Liver (tissue), 10 donors: ENCODE measurements at places on chromosomes 3 and 15. TPM values are rescaled to one million over a fixed set of nuclear protein-coding genes. Genes with fewer than 3 reads are reported as not detected.

GRCh38 chr3:30970183-30970582 is 75.7 kb upstream of the GADL1 start:
- no peaks in the 10 kb centered on the region for H3K4me1 ChIP-seq
- H3K27ac ChIP-seq = no peak overlapping the region
- H3K27me3 ChIP-seq = no peaks in the 10 kb centered on the region

DNA sequence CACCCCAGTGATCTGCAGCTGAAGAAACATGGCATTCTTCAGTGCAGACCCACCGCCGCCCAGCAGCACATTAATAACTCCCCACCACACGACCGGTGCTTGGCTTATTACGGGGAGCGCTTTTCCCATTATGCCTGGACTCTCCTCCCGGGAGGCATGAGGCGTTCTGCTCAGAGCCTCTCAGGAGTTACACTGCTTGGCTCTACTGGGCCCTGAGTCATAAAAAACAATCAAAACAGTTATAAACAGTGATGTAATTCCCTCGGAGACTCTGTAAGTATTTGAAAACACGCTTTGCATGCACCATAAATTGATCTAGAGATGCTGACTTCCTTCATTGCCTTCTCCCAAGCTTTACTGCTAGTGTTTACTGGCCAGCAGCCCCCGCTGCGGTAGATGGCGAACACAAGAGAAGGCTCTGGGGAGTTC is 77.1 kb upstream of the SNRPA1 start:
- H3K4me1 ChIP-seq = peaks cover 3% of the 10 kb centered on the region
- H3K4me3 ChIP-seq = no peak overlapping the region
- H3K36me3 ChIP-seq = peaks cover 8% of the 10 kb centered on the region
- H3K27ac ChIP-seq = no peak overlapping the region
- no peak for DNase-seq

DNA sequence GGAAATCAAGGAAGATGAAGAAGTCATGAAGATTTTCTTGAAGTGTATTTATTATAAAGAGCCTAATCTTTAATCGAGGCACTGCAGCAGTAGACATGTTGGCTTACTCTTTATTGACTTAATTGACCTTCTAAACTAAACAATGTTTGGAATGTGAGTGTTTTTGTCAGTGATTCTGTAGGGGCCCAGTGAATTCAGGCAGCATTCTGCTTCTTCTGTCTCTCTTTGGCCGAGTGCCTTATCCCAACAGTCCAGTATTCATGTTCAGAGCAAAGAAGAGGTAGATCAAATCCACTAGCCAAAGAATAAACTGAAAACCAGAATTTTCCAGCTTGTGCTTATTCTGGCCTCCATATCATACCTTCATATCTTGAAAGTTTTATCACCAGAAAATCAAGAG is 55.7 kb downstream of the RLBP1 start:
- DNase-seq = no peak
- peaks cover 4% of the 10 kb centered on the region for H3K4me1 ChIP-seq
- H3K4me3 ChIP-seq = no peak overlapping the region
- H3K36me3 ChIP-seq = peaks cover 26% of the 10 kb centered on the region
- H3K27ac ChIP-seq = peak overlapping the region; percentile 11

GRCh38 chr3:29754346-29754745 is 473.5 kb downstream of the RBMS3 start:
- no peak overlapping the region for H3K27ac ChIP-seq
- no peak for DNase-seq
- no peaks in the 10 kb centered on the region for H3K36me3 ChIP-seq
- peaks cover 26% of the 10 kb centered on the region for H3K4me1 ChIP-seq

DNA sequence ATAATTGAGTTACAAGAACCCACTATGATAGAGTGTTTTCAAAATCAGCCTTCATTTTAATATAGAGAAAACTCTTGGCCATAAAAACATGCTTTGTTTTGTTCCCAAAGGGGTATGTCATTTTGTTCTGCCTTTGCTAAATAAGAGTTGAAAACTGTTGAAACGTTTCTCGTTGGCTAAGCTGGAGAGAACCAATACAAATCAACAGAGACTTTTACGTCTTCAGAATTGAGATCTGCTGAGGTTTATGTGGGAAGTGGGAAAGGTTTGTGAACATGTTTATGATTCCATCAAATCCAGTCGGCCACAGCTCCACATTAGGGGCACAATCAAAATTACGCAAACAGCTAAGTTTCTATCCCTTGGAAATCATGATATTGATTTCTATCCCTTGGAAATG is 102.0 kb downstream of the IGF2BP2 start:
- no peak overlapping the region for H3K27ac ChIP-seq
- no peaks in the 10 kb centered on the region for H3K36me3 ChIP-seq
- H3K4me1 ChIP-seq = no peaks in the 10 kb centered on the region
- no peak for DNase-seq

GRCh38 chr3:117084277-117084676 is 374.7 kb downstream of the TUSC7 start:
- no peaks in the 10 kb centered on the region for H3K27me3 ChIP-seq
- no peaks in the 10 kb centered on the region for H3K4me1 ChIP-seq
- no peak overlapping the region for H3K4me3 ChIP-seq
- no peak for DNase-seq
- no peak overlapping the region for H3K27ac ChIP-seq

DNA sequence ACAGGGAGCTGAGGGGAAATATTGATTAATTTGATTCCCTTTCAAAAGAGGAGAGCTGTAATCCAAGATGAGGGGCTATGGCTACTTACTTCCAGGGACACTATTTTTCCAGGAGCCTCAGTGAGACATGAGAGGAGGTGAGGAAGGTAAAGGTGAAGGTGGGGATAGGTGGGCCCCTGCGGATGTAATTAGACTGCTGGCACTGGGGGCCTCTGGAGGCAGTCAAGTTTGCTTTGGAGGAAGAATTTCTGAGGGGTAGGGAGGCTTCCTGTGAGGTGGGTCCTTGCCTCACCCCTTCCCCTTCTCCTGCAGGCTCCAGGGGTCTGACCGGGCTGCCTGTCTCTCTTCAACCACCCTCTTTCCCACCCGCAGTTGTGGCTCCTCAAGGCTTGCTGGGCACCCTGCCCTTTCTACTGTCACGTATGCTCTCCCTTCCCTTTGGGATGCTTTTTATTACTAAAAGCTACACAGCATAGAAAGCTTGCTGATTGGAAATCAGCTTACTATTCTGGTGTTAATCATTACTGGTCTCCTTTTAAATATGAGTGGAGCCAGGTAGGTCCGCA is 22.5 kb downstream of the GASK1A start:
- H3K27me3 ChIP-seq = no peaks in the 10 kb centered on the region
- H3K36me3 ChIP-seq = no peaks in the 10 kb centered on the region

DNA sequence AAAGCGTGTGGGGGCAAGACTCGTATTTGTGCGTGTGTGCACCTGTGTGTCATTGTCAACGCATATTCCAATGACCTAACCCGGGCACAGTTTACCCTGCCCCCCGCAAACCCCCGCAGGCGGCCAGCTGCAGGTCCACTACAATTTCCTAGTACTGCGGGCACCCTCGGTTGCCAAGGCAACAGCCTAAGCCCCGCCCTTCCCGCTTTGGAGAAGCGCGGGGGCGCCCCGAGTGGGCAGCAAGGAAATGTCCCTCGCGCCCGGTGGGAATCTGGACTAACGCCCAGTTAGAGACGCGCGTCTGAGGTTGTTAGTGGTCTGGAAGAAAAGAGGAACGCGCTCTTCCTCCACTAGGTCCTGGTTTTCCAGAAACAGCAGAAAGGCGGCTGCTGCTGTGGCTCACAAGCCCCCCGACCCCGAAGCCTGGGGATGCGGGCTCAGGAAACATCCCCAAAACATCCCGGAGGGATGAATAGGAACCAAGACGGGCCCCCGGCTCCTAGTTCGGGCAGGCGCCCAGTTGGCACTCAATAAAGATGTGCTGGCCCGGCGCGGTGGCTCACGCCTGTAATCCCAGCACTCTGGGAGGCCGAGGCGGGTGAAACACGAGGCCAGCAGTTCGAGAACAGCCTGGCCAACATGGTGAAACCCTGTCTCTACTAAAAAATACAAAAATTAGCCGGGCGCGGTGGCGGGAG is 1.1 kb downstream of the ABHD14A start:
- DNase-seq = peak; percentile 68
- H3K27me3 ChIP-seq = no peaks in the 10 kb centered on the region
- no peaks in the 10 kb centered on the region for H3K36me3 ChIP-seq
- peak overlapping the region; percentile 60 for H3K4me3 ChIP-seq
- H3K27ac ChIP-seq = peak overlapping the region; percentile 97
- peaks cover 42% of the 10 kb centered on the region for H3K4me1 ChIP-seq

- H3K4me3 ChIP-seq = no peak overlapping the region
- no peak for DNase-seq
- H3K27me3 ChIP-seq = no peaks in the 10 kb centered on the region
- H3K4me1 ChIP-seq = no peaks in the 10 kb centered on the region
These were observed 32.7 kb downstream of the SRGAP3 start for GRCh38 chr3:9216736-9217135.

- no peak overlapping the region for H3K4me3 ChIP-seq
- H3K36me3 ChIP-seq = no peaks in the 10 kb centered on the region
- DNase-seq = no peak
- no peak overlapping the region for H3K27ac ChIP-seq
These were observed 33.4 kb downstream of the LEKR1 start for GRCh38 chr3:156859578-156859977.

DNA sequence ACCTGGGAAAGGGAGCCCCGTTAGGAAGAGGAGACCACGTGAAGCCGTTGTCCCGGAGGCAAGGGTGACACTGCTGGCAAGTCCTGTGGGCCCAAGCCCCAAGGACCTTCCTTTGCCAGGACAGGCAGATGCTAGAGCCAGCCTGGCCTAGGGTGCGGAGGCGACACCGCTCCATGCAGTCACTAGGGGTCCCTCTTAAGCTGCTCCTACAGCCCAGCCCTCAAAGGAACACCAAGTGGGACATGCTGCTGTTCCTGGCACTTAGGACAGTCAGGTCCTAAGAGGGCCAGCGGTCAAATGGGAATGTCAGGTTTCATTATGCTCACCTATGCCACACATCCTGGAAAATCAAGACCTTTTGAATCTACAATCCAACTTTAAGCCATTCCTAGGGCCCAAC is 59.7 kb downstream of the RPN1 start:
- H3K27me3 ChIP-seq = no peaks in the 10 kb centered on the region
- H3K4me3 ChIP-seq = no peak overlapping the region
- DNase-seq = no peak
- H3K4me1 ChIP-seq = no peaks in the 10 kb centered on the region
- H3K27ac ChIP-seq = no peak overlapping the region

DNA sequence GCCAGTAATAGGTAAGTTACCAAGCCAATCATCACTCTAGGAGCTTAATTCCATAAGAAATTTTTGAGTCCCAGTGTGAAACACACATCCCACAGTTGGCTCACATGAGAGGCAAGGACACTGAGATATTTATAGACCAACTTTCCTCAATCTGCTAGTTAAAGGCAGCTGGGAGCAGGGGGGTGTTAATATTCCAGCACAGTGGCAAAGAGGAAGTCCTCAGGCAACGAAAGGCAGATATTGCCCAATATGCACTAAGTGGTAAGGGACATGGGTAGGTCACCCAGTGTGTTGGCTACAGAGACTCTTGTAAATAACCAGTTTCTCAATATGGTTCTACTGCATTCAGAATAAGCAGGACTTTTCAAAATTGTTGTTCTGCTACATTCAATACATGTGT is 61.0 kb downstream of the TOP2B start:
- no peak for DNase-seq
- H3K4me3 ChIP-seq = no peak overlapping the region
- H3K36me3 ChIP-seq = peaks cover 32% of the 10 kb centered on the region
- H3K4me1 ChIP-seq = peaks cover 3% of the 10 kb centered on the region
- H3K27ac ChIP-seq = peak overlapping the region; percentile 70

DNA sequence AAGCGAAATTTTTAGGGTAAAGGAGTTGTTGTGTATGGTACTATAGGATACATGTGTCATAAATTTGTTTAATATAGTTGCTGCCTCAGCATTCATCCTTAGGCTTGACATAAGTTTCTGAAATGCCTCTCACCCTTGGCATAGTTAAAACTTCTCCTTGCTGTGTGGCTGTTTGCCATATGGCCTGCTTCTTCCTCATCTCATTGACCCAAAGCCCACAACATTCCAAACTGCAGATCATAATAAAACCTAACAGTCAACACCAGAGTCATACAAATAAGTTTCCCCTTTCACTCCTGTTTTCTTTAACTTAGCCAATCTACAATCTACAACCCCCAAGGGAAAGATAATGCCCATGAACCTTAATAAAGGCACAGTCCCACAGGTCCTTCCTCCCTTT is 136.6 kb downstream of the TMCC1 start:
- H3K27ac ChIP-seq = no peak overlapping the region
- no peak overlapping the region for H3K4me3 ChIP-seq
- H3K4me1 ChIP-seq = no peaks in the 10 kb centered on the region
- no peak for DNase-seq
- H3K27me3 ChIP-seq = no peaks in the 10 kb centered on the region

DNA sequence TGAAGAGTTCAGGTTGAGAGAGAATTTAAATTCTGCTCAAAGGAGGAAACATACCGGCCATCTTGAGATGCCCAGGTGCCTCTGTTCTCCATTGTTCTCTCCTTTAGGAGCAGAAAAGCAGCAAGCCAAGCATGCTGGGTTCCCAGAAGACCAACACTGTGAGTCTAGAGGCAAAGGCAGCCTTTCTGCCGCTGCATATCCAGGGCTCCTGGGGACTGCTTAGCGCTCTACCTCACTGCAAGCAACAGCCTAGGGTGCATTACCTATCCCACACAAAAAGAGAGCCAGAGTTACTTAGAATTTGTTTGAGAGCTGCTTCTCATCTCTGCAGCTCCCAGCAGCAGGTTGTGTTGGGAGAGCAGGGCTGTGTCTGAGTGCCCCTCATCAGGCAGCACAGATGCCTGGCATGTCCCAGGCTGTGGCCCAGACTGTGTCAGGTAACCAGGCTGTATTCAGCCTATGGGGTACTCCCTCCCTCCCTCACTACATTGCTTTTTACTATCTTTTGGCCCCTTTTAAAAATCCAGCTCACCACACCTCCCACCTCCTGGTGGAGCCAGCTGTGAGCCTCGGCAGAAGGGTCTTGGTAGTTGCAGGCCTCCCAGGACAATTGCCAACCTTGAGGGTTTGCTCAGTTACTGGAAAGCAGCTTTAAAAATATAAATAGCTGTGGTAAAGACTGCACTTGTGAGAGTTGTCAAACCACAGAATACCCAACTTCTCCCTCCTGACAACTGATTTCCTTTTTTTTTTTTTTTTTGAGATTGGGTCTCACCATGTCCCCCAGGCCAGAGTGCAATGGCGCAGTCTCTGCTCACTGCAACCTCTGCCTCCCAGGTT is 30.2 kb downstream of the BCL2L10 start:
- peaks cover 6% of the 10 kb centered on the region for H3K4me1 ChIP-seq
- no peaks in the 10 kb centered on the region for H3K36me3 ChIP-seq
- no peak overlapping the region for H3K4me3 ChIP-seq
- no peak overlapping the region for H3K27ac ChIP-seq

DNA sequence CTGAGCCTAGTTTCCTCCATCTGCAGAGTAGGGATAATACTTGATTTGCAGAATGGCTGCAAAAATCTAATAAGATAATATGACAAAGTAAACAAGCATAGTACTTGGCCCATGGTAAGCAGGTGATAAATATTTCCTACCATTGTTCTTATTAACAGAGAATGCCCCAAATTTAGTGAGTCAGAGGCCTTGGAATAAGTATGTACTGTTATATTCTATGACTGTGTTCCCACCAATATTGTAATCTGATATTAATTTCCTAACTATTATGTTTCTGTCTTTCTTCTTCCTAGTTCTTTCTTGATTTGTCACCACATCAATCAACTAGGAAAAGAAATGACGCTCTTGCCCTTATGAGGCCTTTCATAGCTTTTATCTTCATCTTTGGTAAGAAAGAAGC is 178.4 kb upstream of the SLC2A2 start:
- no peaks in the 10 kb centered on the region for H3K4me1 ChIP-seq
- H3K27me3 ChIP-seq = no peaks in the 10 kb centered on the region
- no peak overlapping the region for H3K4me3 ChIP-seq
- no peaks in the 10 kb centered on the region for H3K36me3 ChIP-seq
- H3K27ac ChIP-seq = no peak overlapping the region

Gene STRIT1
- total RNA-seq = not detected

Gene GABRR3
- total RNA-seq = not detected

Gene HTR3E
- total RNA-seq = not detected

Gene ZBTB47
- 7.4 TPM for total RNA-seq

Gene AGTR1
- total RNA-seq = 52.2 TPM
